ENCODE measurements at places on chromosomes 11 and 22.

- DNase-seq, result no peak
Observed at GRCh38 chr11:134800130-134800529, 388.1 kb upstream of the B3GAT1 start.

- no peak for DNase-seq
Observed at GRCh38 chr22:24845041-24845898, 39.3 kb downstream of the SGSM1 start.

DNA sequence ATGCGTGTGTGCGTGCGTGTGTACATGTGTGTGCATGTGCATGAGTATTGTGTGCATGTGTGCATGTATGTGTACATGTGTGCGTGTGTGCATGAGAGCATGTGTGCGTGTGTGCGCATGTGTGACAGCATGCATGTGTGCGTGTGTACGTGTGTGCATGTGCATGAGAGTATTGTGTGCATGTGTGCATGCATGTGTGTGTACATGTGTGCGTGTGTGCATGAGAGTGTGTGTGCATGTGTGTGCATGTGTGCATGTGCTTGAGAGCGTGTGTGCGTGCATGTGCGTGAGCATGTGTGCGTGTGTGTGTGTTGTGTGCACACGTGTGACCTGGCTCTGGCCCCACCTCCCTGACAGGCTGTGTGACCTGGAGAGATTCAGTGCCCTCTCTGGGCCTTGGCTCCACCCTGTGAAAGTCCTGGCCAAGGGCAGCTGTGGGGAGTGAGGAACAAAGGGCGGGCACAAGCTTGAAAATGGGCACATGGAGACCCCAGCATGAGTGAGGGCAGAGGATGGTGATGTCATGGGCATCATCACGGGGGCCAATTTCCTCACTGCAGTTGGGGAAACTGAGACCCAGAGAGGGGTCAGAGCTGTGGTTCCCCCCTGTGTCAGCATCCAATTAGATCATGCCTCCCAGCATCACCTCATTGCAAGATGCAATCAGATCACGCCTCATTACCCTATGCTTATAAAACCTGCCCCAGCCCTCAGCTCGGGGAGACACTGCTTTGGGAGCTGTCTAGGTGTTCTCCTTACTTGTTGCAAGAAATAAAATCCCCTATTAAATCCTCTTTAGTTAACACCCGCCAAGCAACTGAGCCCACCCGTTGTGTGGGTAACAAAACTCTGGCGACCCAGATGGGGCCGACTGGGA is 658 bp downstream of the ACY3 start:
- DNase-seq, result no peak

DNA sequence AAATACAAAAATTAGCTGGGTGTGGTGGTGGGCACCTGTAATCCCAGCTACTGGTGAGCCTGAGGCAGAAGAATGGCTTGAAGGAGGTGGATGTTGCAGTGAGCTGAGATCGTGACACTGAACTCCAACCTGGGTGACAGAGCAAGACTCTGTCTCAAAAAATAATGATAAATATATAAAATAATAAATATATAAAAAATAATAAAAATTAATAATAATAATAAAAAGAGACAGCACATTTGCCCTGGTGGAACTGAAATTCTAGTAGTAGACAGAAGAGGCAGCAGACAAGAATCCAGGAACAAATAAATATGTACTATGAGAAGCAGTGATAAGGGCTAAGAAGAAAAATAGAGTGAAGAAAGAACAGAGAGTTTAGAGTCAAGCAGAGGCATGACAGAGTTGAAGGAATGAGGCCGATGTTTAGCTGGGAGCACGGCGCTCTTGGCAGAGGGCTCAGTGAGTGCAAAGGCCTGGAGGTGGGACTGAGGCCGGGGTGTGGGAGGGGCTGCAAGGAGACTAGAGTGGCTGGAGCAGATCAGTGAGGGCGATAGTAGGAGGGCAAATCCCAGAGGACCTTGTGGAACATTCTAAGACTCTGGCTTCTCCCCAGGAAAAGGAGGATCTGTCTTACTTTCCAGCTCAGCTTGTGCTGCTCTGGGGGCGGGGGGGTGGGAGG is 410.3 kb downstream of the MN1 start:
- DNase-seq, result no peak

GRCh38 chr11:108662700-108663099 is 2.2 kb upstream of the DDX10 start:
- no peak for DNase-seq

- DNase-seq, result no peak
Observed at GRCh38 chr11:3186166-3186953, 21.2 kb upstream of the OSBPL5 start.

DNA sequence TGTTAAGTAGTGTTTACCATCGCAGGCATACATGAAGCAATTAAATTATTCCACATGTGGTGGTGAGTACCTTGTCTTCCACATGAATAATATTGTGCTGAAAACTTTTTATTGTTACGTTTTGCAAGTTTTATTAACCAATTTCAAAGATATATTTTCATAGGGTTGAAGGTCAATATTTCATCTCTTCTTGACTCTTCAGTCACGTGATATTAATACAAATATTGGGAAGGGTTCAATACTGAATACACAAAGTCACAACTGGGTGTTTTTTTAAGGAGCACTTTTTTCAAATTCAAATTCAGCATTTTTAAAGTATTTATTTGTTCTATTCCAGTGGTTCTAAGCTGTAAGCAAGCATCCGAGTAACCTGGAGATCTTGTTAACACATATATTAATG is 348.9 kb downstream of the LRRC4C start:
- DNase-seq, result no peak

DNA sequence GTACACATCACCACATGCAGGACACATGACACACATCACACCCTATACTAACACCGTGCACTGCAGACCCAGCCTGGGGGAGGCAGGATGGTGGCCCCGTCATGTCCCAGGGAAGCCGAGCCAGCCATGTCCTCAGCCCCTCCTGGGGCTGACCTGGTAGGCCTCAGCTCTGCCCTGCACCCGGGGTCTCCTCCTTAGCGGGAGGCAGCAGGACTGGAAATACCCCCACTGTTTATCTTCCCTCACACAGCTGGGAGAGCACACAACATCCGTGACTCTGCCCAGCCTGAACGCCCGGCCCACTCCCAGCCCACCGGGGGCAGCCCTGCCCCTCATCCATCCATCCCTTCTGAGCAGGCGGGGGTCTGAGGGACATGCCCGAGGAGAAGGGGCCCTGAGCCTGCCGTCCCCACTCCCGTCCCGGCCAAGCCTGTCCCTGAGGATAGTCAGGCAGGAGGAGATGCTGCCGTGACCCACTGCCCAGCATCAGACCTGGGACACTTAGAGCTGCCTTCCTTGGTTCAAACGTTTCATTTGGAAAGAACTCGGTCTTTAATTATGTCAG is 945.0 kb downstream of the BRD1 start:
- DNase-seq, result no peak

- no peak for DNase-seq
Observed at GRCh38 chr11:73464347-73464746, 88.1 kb downstream of the RELT start.

DNA sequence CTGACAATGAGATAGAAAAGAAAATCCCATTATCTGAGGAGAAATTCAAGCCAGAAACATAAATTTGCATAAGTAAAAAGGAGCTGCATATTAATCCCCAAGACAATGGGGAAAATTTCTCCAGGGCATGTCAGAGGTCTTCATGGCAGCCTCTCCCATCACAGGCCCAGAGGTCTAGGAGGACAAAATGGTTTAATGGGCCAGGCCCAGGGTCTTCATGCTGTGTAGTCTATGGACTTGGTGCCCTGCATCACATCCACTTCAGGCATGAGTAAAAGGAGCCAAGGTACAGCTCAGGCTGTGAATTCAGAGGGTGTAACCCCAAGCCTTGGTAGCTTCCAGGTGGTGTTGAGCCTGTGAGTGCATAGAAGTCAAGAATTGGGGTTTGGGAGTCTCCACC is 1097.2 kb upstream of the RAG2 start:
- DNase-seq, result no peak

GRCh38 chr11:12943311-12943710 is 65.8 kb upstream of the RASSF10 start:
- DNase-seq, result no peak
